Stimulated activated CD8-positive, alpha-beta memory T cell treated with anti-CD3 and anti-CD28 coated beads, Interleukin-2, amount 100 ng/mL, for 1 hour (primary cell): ENCODE measurements at places on chromosomes 5 and 9.

GRCh38 chr9:133799106-133799505 lies 61.0 kb upstream of the SARDH start:
- no peak for DNase-seq

GRCh38 chr9:96423985-96424336 lies 5.8 kb upstream of the ZNF367 start:
- DNase-seq = no peak

- DNase-seq = no peak
These were observed 100.6 kb downstream of the LIFR start for GRCh38 chr5:38455796-38456330.

DNA sequence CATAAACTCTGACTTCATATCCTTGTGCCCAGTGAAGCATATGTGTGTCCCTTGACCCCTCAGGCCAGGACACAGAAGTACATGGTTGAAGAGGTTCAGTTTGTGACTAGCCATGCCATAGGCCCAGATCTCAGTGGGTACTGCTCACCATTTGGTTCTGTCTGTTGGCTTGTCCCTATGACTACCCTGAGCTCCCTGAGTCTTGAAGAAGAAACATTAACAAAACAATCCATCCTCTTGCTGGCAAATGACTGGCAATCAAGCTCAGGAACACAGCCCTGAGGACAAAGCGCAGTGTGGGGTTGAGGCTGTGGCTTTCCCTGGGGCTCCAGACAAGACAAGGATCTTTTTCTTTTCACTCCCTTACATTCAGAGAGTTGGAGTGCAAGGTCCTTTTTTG lies 46.3 kb downstream of the TNFAIP8 start:
- DNase-seq = no peak

- DNase-seq = peak; percentile 34
These were observed 89.9 kb upstream of the GNAQ start for GRCh38 chr9:78121488-78121887.

DNA sequence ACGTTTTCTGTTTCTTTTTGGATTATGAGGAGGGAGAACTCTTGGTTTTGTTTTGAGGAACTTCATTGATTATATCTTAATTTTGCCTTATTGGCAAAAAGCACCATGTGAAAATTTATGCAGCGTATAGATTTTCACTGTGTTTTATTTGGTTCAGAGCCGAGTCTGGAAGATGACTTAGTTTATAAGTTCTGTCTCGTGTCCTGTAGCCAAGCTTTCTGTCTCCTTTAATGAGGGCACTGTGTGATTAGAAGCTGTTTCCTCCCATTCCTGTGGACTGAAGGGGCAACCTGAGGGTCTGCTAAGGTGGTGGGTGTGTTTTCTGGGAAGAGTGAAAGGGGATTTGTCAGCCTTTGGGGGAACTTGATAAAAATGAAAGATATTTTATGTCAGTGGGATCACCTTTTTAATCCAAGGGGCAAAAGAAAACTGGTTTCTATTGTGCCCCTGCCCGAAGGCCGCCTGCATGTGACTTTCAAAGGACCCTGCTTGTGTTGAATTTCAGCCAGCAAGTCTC lies 262.1 kb downstream of the FANCC start:
- DNase-seq = no peak

GRCh38 chr9:106421772-106422171 lies 441.2 kb upstream of the ZNF462 start:
- DNase-seq = no peak

DNA sequence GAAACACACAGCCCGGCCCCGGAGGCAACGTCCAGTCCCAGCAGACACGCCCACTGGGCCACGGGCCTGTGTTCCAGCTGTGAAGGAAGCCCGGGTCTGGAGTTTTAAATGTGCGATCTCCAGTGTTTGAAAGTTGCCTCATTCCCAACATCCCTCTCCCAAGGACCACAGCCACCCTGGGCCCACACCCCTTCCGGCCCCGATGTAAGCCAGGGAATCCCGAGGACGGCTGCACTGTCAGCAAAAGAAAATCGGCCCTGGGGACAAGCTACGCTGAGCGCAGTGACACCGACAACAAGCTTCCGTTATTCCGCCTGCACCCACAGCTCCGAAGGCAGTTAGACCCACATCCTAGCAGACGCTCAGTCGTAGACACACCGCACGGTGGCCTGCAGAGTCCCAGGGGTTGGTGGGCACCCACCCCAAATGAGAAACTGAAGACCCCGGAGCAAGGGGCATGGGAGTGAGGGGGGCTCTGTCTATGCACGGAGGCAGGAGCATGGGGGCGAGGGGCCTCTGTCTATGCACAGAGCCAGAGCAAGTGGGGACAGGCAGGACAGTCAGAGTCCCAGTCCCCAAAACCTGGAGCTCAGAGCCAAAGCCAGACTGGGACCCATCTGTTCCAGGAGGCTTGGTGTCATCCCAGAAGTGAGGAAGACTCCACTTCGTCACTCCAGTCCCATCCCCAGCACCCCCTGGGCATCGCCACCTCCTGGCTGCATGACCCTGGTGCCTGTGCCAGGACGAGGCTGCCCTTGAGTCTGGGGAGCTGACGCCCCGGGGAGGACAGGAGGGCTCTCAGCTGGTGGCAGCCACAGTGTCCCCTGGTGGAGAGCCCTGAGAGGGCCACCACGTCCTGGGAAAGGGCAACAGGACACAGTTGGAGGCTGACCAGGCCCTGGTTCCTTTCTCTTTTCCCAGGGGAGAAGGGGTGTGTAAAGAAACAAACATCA lies 23.4 kb downstream of the GLT6D1 start:
- no peak for DNase-seq

DNA sequence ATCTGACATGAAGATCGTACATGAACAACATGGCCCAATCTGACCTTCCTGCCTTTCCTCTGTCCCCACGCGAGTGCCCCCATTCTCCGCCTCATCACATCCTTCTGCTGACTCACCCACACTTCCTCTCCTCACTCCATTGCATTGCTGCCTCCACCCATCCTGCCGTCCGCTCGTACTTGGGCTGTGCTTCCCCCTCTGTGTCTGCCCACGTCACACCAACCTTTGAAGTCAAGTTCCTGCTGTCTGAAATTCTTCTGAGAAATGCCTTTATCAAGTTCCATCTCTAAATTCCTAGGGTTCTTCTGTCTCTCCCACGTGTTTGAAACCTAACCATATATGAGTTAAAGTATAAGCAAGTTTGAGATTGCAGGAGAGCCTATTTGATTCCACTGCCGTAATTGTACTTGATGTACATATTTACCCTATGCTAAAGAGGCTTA lies 18.0 kb upstream of the STARD4 start:
- peak; percentile 57 for DNase-seq

GRCh38 chr9:126009047-126009446 lies 261.9 kb downstream of the PBX3 start:
- no peak for DNase-seq

GRCh38 chr9:85987236-85987635 lies 46.3 kb downstream of the NAA35 start:
- no peak for DNase-seq

GRCh38 chr9:631596-631995 lies 209.9 kb upstream of the DMRT1 start:
- DNase-seq = no peak

GRCh38 chr9:131673531-131673930 lies 66.3 kb downstream of the RAPGEF1 start:
- DNase-seq = no peak

GRCh38 chr5:82591021-82591515 lies 312.9 kb upstream of the RPS23 start:
- DNase-seq = no peak

DNA sequence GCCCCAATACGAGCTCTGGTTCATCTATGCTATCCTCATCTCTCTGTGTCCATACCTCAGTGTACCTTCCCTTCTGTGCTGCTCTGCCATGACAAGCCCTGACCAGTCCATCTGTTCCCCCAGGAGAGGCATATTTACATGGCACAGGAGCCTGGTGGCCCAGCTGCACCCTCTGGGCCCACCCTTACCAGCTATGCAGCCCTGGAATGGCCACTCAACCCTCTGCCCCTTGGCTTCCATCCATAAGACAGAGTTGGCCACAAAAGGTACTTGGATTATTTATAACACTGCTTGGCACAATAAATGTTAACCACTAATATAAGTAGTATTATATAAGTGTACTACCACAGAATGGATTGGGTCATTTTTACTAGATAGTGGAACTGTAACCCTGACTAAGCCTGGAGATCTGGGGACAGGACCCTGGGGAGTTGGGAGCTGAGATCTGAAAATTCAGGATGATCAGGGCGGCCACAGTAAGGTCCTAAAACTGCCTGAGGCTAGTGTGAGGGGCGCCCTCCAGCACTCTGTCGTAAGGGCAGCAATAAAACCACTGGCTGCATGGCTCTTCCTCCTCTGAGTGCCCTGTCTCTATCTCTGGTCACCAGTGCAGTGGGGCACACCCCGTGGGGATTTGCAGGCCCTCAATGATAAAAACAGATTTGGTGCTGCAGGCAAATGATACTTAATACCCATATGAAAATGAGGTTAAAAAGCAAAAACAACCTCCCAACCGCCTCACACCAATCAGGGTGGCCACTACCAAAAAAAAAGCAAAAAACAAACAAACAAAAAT lies 65.8 kb downstream of the SEMA4D start:
- DNase-seq = no peak

- no peak for DNase-seq
These were observed 175.5 kb downstream of the NXNL2 start for GRCh38 chr9:88710449-88710848.

- peak; percentile 17 for DNase-seq
These were observed 15.5 kb upstream of the HSD17B3 start for GRCh38 chr9:96317335-96317980.

DNA sequence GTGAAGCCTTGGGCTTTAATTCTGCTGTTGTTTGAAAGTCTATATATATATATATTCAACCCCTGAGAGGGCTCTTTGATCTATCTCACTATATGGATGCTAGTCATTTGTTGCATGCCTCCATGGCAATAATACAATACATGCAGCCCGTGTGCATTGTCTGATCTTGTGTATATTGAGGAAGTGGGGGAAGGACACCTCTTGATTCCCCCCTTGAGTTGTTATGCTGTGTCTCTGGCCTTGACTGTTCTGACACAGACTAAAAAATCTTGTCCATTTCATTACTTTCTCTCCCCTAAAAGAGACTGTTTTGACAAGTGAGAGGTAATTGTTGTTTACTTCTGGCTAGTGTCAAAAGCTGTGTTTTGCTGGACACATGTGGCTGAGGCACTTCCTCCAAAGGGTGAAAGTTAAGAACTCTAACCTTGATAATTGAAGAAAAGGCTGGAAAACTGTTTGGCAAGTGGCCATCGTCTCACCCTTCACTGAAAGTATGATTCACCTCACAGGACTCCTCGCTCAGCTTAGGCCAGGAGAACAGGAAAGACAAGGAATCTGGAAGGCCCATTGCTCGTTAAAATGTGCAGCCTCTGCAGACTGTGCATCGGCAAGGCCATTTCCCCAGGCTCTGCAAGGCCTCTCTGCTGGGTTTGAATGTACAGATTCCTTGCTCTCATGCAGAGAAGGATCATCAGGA lies 304.0 kb downstream of the PRELID2 start:
- DNase-seq = no peak

GRCh38 chr5:38576442-38576841 lies 20.0 kb upstream of the LIFR start:
- DNase-seq = no peak

DNA sequence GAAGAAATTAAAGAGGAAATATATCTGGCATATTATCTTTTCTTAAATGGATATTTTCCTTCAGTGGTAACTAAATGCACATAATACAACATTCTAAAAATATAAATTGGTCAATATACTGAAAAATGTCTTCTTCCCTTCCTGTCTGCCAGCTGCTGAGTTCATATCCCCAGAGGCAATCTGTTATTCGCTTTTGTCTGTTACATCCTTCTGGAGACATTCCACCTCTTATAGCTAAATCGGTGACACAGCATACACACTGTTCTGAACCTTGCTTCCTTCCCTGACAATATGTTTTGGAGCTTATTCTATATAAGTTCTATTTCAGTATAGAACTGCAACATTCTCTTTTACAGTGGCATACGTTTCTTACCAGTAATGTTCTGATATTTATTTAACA lies 147.8 kb downstream of the TENT4A start:
- DNase-seq = no peak

GRCh38 chr5:73729329-73729728 lies 103.3 kb downstream of the ARHGEF28 start:
- DNase-seq = no peak

DNA sequence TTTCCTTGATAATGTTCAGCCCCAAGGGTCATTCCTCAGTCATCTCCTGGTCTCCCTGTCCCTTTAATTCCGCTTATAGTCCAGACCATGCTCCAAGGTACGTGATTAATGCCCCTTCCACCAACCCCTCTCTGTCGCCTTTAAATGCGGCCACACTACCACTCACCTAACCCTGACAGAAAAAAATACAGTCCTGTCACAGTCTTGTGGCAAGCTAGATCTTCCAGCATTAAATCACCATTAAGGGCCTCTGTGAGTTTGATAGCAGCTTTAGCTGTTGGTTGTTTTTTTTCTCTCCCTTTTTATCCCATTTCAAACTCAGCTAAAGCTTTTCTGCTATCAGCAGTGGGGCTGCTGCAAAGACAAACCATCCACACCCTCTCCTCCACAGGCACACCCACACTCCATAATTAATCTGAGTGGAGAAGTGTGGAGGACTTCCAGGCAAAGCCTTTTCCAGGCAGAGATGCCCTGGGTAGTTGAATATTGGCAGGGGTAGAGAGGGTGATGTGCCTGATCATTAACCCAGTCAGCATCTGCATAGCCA lies 522.7 kb upstream of the CLINT1 start:
- no peak for DNase-seq

- no peak for DNase-seq
These were observed 43.3 kb upstream of the CTSL start for GRCh38 chr9:87682618-87683017.

DNA sequence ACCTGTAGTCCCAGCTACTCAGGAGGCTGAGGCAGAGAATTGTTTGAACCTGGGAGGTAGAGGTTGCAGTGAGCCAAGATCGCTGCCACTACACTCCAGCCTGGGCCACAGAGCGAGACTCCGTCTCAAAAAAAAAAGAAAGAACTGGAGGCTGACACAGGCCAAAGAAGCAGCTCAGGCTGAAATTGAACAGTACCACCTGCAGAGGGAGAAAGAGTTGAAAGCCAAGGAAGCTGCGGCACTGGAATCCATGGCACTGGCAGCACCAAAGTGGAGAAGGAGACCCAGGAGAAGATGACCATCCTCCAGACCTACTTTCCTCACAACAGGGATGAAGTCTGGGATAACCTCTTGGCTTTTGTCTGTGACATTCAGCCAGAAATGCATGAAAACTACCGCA lies 11.3 kb upstream of the TMEM141 start:
- DNase-seq = no peak

DNA sequence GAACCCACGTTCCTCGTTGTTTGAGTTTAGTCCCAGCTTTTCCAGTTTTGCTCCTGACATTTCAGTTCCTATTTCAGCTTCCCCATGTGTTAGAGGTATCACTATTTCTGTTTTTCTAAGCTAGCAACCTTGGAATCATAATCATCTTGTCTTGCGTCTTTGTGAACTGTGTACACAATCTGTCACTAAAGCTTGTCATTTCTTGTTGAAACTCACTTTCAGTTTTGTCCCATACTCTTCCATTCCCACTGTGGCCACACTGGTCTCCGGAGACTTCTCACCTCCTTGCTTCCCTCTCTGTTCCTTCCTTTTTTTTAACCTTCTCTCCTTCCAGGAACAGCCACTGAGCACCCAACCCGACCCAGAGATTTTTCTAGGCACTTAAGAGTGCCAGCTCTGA lies 36.9 kb downstream of the TGFBR1 start:
- DNase-seq = no peak

- no peak for DNase-seq
These were observed 10.7 kb downstream of the SPRY4 start for GRCh38 chr5:142314109-142314508.

GRCh38 chr9:90032296-90033027 lies 427.6 kb downstream of the GADD45G start:
- no peak for DNase-seq

- DNase-seq = no peak
These were observed 161.3 kb downstream of the LPAR1 start for GRCh38 chr9:110876929-110877328.
